Cardiac muscle cell (in vitro differentiated cells and primary cell): ENCODE measurements at places on chromosomes 7 and 10.

- no peaks in the 10 kb centered on the region for H3K4me1 ChIP-seq
- no peaks in the 10 kb centered on the region for H3K27me3 ChIP-seq
- H3K4me3 ChIP-seq, result no peak overlapping the region
- H3K27ac ChIP-seq, result no peak overlapping the region
These were observed 9.6 kb downstream of the GPRIN2 start for GRCh38 chr10:46546591-46547540.

DNA sequence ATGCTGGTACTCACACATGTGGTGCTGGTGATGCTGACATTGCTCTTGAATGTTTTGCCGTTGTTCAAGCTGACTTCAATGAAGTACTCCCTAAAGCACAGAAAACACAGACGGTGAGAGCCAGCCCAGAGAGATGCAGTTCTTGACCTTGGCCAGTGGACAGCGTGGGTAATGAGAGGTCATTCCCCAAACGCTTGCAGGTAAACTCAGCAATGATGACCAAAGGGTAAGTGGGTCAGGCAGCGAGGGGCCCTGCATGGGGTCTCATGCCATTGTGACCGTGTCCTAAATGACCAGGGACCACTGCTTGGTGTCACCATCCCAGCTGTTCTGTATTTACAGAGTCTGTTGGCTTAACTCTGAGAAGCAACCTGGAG, 32.8 kb upstream of the ANTXRL start:
- H3K4me3 ChIP-seq, result no peak overlapping the region
- DNase-seq, result no peak

GRCh38 chr10:66714741-66715140, 211.1 kb upstream of the LRRTM3 start:
- DNase-seq, result no peak
- H3K27ac ChIP-seq, result no peak overlapping the region
- no peak overlapping the region for H3K4me3 ChIP-seq
- H3K4me1 ChIP-seq, result no peaks in the 10 kb centered on the region
- no peaks in the 10 kb centered on the region for H3K27me3 ChIP-seq
- H3K36me3 ChIP-seq, result no peaks in the 10 kb centered on the region

GRCh38 chr7:139893461-139893860, 64.4 kb downstream of the TBXAS1 start:
- H3K27ac ChIP-seq, result no peak overlapping the region
- no peaks in the 10 kb centered on the region for H3K4me1 ChIP-seq
- no peaks in the 10 kb centered on the region for H3K27me3 ChIP-seq
- H3K36me3 ChIP-seq, result no peaks in the 10 kb centered on the region

DNA sequence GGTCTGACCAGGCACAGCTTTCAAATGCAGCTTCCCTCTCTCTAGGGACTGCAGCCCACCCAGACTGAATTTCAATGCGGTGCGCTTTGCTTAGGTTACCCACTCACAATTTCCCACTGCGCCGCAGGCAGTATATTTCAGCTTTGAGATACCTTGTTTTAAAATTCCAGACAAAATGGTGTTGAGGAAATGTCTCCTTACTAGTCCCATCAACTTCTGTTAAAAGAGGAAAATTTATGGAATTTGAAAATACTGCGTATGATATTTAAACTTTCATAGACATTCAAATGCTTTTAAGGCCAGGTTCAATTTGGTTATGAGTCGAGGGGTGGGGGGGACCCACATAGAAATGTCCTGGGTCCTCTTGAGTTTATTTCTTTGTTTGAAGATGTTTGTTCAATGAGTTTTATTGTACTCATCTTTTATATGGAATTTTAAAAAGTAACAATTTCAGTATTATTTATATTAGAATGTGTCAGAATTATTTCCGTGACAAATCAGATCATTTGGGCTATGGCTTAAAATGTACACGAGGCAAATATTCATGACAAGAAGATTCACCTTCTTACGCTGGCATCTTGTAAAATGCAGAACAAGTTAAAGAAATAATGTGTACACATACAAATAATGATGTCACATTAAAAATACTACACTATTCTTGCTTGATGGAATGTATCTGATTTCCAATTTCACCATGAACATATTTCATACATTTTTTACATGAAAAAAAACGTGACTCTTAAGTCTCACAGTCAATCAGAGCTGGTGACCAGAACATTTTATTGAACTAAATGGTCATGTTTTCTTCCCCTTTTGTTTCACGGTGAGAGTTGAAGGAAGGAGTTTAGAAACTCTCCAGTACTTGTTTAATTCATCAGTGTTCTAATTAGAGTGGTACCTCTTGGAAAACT, 1.3 kb downstream of the IKZF1 start:
- no peaks in the 10 kb centered on the region for H3K36me3 ChIP-seq
- no peak for DNase-seq
- peaks cover 56% of the 10 kb centered on the region for H3K27me3 ChIP-seq
- H3K27ac ChIP-seq, result no peak overlapping the region

DNA sequence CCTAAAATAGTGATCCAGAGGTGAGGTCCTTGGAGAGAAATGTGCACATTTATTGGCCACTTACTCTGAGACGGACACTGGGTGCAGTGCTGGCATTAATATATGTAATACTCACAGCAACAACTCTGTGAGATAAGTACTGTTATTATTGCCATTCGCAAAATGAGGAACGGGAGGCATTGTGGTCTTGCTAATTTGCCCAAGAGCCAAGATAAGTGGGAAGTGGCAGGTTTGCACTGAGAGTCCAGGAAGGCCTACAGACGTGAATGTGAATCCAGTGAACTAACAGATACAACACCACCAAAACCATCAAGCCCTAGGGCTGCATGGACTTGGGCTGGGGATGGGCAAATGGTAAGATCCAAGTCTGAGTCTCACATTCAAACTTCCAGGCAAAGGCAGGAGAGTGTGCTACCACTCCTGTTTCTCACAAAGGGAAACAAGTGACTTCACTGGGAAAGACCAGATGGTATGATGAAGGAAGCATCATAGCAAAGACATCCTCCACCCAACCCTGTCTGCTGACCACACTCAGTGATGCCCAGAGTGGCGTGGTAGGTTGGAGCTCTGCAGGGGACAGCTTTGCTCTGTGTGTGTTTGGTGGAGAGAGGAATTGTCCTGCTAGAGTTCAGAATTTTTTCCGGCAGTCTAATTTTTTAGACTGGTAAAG, 19.2 kb downstream of the TMEM273 start:
- no peaks in the 10 kb centered on the region for H3K36me3 ChIP-seq
- no peak overlapping the region for H3K4me3 ChIP-seq
- H3K27ac ChIP-seq, result no peak overlapping the region
- H3K4me1 ChIP-seq, result no peaks in the 10 kb centered on the region

DNA sequence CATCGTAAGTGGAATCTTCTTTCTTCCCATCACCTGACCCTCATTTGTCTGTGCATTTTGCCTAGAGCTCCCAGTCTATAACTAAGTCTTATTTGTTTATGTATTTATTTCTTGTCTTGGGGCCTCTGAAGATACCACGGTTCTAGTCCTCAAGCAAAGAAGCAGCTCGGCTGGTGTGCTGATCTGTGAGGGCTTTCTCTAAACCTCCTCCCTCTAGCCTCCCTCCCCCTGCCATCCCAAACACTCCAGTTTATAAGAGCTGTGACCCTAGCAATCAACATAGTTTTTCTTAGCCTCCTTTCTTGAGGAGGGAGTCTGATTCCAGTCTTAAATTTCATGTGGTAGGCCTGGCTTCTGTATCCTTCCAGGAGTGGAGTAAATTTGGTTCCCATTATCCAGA, 15.7 kb upstream of the NDUFA5 start:
- no peak for DNase-seq
- H3K27ac ChIP-seq, result no peak overlapping the region
- no peak overlapping the region for H3K4me3 ChIP-seq
- H3K27me3 ChIP-seq, result no peaks in the 10 kb centered on the region
- H3K36me3 ChIP-seq, result no peaks in the 10 kb centered on the region

- H3K4me1 ChIP-seq, result no peaks in the 10 kb centered on the region
- H3K36me3 ChIP-seq, result no peaks in the 10 kb centered on the region
- H3K27ac ChIP-seq, result no peak overlapping the region
- no peaks in the 10 kb centered on the region for H3K27me3 ChIP-seq
- DNase-seq, result no peak
These were observed 253.8 kb downstream of the CRPPA start for GRCh38 chr7:16167526-16167925.

- no peak overlapping the region for H3K4me3 ChIP-seq
- no peaks in the 10 kb centered on the region for H3K4me1 ChIP-seq
- H3K36me3 ChIP-seq, result no peaks in the 10 kb centered on the region
- no peaks in the 10 kb centered on the region for H3K27me3 ChIP-seq
- no peak overlapping the region for H3K27ac ChIP-seq
- DNase-seq, result no peak
These were observed 378.0 kb upstream of the PODXL start for GRCh38 chr7:131934452-131934851.

DNA sequence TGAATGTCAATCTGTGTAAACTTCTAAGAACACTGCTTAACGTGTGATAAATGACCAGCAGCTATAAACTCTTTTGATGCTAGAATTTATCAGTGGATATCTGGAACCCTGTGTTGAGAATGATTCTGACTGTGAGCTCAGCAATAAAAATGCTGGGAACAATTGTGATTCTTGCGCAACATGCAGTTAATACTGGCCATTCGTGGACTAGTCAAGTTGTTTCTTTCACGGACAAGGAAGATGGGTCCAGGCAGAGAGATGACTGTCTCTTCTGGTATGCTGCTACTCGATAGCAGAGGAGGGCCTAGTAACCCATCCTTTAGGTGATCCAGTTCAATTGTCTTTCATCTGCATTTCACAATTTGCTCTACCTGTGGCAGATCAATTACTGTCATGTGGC, 394.8 kb upstream of the IGFBP3 start:
- H3K4me1 ChIP-seq, result no peaks in the 10 kb centered on the region
- no peaks in the 10 kb centered on the region for H3K27me3 ChIP-seq
- no peak for DNase-seq

GRCh38 chr10:78973901-78974616, 94.7 kb upstream of the ZMIZ1 start:
- DNase-seq, result peak; percentile 89
- peak overlapping the region; percentile 85 for H3K27ac ChIP-seq
- peak overlapping the region; percentile 20 for H3K4me3 ChIP-seq
- H3K27me3 ChIP-seq, result no peaks in the 10 kb centered on the region

GRCh38 chr10:56624082-56624481, 263.0 kb upstream of the ZWINT start:
- H3K27ac ChIP-seq, result no peak overlapping the region

- no peaks in the 10 kb centered on the region for H3K27me3 ChIP-seq
- H3K36me3 ChIP-seq, result no peaks in the 10 kb centered on the region
- no peaks in the 10 kb centered on the region for H3K4me1 ChIP-seq
- no peak overlapping the region for H3K27ac ChIP-seq
- no peak for DNase-seq
These were observed 193.8 kb downstream of the CYP26A1 start for GRCh38 chr10:93267521-93267920.
